ENCODE measurements at places on chromosomes 4 and X. TPM values are rescaled to one million over a fixed set of nuclear protein-coding genes. Genes with fewer than 3 reads are reported as not detected.

DNA sequence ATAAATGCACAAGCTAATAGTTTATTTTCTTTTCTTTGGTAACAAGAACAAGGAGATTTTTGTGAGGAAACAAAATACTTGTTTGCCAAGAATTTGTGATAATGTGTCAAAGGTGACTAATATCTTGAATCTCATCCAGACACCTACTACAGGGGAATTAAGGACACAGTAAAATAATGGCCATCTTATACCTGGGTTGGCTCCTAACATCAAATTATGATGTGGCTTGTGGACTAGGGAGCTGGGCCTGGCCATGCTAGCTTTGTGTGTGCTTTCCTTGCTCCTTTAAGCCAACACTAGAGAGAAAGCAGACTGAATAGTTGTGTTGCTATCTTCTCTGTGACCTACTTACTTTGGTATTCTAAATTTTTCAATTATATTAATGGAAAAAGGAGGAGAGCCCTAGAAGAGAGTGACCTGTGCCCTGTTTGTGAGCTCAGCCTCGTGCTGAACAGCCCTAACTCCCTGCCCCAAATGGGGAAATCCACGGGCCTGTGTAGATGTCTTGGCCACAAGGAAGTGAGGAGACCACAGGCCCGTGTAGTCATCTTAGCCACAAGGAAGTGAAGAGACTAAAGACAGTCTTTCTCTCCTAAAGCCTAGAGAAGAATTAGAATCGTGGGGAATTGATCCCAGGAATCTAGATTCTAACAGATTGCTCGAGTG, 23.3 kb downstream of the ARHGAP24 start:
- no peak for DNase-seq

- no peak for DNase-seq
Observed at GRCh38 chr4:90074322-90074886, 52.8 kb upstream of the CCSER1 start.

- DNase-seq: no peak
Observed at GRCh38 chr4:137359691-137360315, 172.5 kb downstream of the PCDH18 start.

DNA sequence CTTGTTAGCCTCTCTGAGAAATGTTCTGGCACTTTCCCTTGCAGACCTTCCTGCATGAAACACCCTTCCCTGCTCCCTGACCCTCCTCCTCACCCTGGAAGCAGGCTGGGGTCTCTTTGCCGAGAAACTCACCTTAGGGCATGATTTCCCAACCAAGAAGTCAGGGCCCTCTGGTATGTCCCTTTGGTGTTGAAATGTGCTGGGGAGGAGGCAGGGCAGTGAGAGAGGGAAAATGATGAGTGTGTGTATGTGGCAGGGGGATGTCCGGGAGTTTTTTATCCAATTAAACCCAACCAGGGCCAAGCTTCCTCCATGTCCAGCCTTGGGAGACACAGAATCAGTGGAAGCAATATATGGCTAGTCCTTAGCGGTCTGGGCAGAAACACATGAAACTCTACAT, 5.1 kb downstream of the ELF4 start:
- DNase-seq: no peak

GRCh38 chr4:26105337-26105736, 191.3 kb downstream of the SMIM20 start:
- DNase-seq: no peak

- no peak for DNase-seq
Observed at GRCh38 chr4:134078230-134078914, 123.2 kb downstream of the PABPC4L start.

DNA sequence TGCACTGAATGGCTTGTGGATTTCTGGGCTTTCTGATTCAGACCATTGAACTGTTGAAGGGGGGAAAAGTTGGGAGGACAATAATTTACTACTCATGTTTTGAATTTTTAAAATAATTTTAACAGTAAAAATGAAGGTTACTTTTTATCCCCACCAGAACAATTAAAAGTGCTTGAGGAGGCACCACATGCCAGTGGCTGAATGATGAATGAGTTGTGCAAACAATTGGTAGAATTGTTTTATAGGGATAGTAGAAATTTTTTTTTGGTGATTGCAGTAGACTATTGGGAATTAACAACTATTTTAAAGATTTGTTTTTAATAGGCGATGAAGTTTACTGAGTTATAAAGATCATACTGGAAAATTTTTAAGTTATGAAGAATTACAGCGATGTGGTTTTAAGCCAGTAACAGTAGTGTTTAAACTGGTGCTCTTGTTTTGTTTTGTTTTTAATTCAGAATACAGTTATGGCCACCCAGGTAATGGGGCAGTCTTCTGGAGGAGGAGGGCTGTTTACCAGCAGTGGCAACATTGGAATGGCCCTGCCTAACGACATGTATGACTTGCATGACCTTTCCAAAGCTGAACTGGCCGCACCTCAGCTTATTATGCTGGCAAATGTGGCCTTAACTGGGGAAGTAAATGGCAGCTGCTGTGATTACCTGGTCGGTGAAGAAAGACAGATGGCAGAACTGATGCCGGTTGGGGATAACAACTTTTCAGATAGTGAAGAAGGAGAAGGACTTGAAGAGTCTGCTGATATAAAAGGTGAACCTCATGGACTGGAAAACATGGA, 2.7 kb downstream of the REST start:
- no peak for DNase-seq

- DNase-seq: no peak
Observed at GRCh38 chrX:41921492-41922430, 1.6 kb downstream of the CASK start.

DNA sequence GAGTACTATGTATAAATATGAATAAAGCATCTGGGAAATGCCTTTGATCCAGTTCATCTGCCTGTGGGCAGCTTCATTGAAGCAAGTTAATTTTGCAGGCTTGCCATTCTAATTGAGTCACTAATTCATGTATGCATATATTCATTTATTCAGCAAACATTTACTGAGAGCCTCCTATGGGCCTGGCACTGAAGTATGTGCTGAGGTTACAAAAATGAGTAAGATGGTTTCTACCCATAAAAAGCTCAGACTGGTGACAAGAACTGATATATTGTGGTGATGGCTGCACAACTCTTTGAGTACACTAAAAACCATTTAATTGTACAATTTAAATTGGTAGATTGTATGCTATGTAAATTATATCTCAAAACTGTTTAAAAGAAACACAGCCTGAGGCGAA, 1.1 kb upstream of the MRPL1 start:
- peak; percentile 32 for DNase-seq

GRCh38 chr4:183801457-183802165, 103.5 kb upstream of the STOX2 start:
- DNase-seq: no peak

- no peak for DNase-seq
Observed at GRCh38 chrX:23513121-23513520, 154.2 kb upstream of the PRDX4 start.

DNA sequence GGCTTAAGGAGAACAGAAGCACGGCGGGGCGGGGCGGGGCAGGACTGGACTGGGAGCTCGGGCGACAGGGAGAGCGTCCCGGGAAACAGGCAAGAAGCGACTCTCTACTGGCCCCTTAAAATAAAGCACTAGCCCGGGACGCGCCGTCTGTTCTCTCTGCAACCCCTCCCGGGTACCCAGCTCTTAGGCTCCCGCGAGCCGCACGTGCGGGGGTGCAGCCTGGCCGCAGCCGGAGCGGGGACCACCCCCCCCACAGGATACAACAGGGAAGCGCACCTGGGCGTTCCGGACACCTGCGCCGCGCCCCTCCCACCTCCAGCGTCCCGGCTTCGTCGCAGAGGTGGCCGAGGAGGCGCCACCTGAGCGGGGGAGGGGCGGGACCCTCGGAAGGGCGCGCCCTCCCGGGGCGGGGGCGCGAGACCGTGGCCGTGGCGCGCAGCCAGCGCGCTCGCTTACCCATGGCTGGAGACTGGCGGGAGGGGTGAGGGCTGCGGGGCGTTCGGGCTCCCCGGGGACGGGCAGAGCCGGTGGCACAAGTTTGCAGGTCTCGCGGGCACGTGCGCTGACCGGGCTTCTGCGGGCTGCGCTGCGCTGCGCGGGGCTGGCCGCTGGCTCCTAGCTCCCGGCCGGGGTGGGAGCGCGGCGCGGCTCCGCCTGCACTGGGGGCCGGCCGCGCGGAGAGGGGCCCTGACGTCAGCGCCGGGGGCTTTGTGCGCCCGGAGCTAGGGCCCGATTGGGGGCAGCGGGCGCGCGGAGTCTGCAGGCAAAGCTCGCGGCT, 91.5 kb downstream of the GEMIN8 start:
- DNase-seq: no peak

- no peak for DNase-seq
Observed at GRCh38 chr4:75686346-75686745, 13.1 kb upstream of the G3BP2 start.

- no peak for DNase-seq
Observed at GRCh38 chrX:63529961-63530360, 178.8 kb upstream of the SPIN4 start.

- no peak for DNase-seq
Observed at GRCh38 chr4:20478412-20478811, 221.8 kb upstream of the PACRGL start.

GRCh38 chrX:46070421-46070820, 474.8 kb downstream of the ZNF674 start:
- no peak for DNase-seq

DNA sequence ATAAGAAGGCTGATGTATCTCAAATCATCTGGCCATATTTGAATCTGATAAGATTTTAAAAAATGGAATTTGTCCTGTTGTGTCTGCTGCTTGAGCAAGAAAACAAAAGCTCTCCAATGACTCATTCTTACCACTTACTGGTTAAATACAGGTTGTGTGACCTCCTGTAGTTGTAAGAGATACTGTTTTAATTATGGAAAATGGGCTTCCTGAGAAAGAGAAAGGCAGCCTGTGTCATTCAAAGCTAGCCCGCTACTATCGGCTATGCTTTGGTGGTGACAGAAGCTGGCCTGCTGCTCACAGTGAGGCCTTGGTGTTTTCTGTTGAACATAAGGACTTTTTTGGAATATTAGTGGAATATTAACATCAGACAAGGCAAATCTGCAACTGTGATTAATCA, 1722.1 kb upstream of the PCDH10 start:
- DNase-seq: no peak

DNA sequence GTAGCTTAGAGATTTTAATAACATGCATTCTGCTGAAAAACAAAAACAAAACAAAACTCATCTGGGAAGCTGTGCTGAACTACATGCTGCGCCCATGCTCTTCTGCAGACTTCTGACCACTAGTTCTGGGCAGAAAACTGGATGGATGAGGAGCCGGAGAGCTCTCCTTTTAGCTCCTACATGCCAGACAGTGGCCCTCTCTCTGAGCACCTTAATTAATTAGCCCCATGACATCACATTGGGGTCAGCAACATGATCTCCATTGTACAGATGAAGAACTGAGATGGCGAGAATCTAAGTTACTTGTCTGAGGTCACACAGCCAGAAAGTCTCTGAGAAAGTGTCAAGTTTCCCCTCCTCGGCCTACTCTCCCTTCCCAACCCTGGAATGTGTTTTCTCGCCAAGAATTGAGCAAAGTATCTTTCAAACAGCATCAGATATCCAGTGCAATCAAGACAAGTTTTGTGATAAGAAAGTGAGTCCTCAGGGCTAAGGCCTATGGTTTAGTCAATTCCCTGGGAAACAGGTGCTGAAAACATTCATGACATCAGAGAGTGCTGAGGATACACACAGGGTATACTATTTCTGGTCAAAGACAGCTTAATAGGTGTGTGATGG, 21.6 kb downstream of the SCD5 start:
- DNase-seq: no peak

GRCh38 chr4:5773271-5773555, 62.2 kb downstream of the EVC start:
- no peak for DNase-seq

SMIM10 gene
- 8.5 TPM for polyA plus RNA-seq

UGT2A1 gene
- polyA plus RNA-seq: 21.3 TPM

NALF2 gene
- 0.80 TPM for polyA plus RNA-seq

ATP8A1 gene
- 27.3 TPM for polyA plus RNA-seq

TMEM156 gene
- polyA plus RNA-seq: 4.3 TPM

PPP3CA gene
- 48.4 TPM for polyA plus RNA-seq

ERVMER34-1 gene
- polyA plus RNA-seq: 3.9 TPM

PLAC8 gene
- 2.2 TPM for polyA plus RNA-seq

GAGE13 gene
- not detected for polyA plus RNA-seq

CXCL1 gene
- 0.55 TPM for polyA plus RNA-seq
